Activated T-cell treated with anti-CD3 and anti-CD28 coated beads, Interleukin-2, amount 50 U/mL, for 24 hours (primary cell): ENCODE measurements at places on chromosomes 4 and X.
A peak's percentile ranks its signal among the peaks of the same experiment; 100 is the strongest.

GRCh38 chrX:39873117-39873516, 224.6 kb downstream of the BCOR start:
- DNase-seq = no peak

DNA sequence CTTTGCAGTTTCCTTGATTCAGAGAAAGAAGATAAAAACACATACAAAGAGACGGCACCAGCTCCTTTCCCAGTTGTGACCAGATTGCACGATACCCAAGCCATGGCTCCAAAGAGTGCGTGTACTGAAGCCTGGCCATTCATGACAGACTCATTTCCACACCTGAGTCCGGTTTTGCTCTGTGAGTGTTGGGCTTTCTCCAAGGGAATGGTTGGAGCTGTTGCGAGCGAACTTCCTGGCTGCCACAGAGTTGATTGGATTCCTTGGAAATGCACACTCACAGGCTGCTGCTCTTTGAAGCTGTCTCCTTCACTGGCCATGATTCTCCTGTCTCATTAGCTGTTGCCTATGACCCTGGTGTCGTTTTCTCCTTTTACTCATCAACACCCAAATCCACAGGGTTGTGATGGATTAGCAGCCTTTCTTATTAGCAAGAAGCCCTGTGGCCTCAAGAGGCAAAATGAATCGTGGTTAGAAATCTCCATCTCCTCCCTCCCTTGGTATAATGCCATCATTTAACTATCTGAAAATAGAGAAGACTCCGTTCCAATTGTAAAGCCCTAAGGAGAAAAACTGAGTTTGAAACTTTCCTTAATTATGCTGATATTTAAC, 43.9 kb upstream of the BBS12 start:
- no peak for DNase-seq

DNA sequence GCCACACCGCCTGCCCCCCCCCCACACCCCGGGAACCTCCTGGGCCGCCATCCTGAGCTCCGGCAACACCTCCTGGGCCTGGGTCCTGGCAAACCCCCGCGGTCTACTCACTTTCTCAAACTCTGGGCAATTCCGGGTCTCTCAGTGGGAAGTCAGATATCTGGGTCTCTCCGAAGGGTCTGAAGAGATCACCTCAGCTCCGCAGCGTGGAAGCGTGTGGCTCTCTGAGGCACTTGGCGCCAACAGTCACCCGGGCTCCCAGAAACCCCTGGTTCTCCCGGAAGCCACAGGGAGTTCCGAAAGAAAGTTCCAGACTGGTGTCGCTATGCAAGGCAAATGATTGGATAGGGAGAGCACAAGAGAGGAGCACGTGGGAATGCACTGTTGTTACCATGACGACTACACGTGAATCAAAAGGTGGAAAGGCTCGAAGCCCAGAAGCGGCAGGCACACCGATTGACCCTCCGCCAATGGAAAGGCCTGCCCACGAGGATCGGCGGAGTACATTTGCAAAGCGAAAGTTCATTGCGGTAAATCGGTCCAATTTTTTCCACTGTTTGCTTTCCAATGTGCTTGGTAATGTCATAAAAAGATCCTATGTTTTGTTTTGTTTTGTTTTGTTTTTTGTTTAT, at the start of gene PNMA6E:
Gene PNMA6E, minus strand, starts transcription at position 218 of the 632 bp plus-strand sequence. CDS start 2,501 bp downstream, outside the sequence.
- no peak for DNase-seq

DNA sequence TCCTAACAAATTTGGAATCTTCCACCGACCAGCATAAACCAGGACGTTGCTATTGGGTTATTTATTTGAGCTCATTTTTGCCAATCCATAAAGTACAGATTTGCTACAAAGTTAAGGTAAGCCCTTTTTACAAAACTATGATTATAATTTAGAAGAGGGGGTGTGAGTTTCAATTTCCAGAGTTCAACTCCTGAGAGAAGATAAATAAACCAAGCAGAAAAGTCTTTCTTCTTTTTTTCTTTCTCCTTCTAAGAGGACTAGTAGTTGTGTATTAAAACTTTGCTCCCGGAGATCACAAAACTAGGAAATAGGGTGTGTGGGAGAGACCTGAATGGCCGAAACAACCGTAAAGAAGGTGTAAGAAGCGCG, 2.6 kb downstream of the PITX2 start:
- DNase-seq = no peak

DNA sequence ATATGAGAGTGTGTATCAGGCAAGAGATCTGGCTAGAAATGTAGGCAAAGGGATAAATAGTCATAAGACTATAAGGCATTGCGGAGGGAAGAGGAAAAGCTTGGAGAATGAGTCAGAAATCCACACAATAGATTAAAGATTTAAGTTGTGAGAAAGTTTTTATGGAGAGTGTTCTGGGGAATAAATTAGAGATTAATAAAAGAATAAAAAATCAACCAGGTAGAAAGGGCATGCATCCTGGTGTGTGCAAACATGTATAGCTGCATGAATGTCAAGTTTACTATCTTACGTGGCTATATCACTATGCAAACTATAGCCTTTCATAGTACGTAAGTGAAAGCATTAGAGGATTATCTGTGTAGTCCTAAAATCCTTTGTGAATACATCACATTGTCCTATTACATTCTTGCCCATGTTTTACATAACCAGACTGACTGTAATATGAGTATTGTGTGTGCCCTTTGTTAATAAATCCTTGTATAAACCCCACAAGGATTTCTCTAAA, 36.9 kb downstream of the SNCA start:
- DNase-seq = no peak

DNA sequence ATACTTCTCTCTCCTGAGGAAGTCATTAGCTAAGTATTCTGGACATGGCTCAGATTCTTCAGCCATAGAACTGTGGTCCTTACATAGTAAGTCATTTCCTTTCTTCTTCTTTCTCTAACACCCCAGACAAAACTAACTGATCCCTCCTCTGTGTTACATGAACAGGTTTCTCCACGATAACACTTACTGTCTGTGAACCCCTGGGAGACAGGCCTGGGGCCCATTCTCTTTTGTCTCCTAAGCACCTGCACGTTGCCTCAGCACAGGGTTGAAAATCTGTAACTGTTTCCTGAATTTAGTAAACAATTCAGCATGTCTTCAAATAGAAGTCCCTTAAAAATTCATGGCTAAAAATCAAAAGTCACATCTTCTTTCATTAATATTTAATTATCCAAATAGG, 24.7 kb downstream of the APBB2 start:
- DNase-seq = no peak

- DNase-seq = no peak
Observed at GRCh38 chr4:36388710-36389109, 107.3 kb downstream of the DTHD1 start.

- DNase-seq = no peak
Observed at GRCh38 chrX:48663241-48663640, 20.4 kb upstream of the WAS start.

GRCh38 chrX:97027384-97027922, 143.7 kb downstream of the RPA4 start:
- no peak for DNase-seq

GRCh38 chr4:140569307-140569638, 512 bp upstream of the UCP1 start:
- no peak for DNase-seq

- DNase-seq = no peak
Observed at GRCh38 chrX:36974911-36975310, 33.3 kb upstream of the FAM47C start.

GRCh38 chr4:152310257-152310656, 225.6 kb downstream of the FBXW7 start:
- no peak for DNase-seq

DNA sequence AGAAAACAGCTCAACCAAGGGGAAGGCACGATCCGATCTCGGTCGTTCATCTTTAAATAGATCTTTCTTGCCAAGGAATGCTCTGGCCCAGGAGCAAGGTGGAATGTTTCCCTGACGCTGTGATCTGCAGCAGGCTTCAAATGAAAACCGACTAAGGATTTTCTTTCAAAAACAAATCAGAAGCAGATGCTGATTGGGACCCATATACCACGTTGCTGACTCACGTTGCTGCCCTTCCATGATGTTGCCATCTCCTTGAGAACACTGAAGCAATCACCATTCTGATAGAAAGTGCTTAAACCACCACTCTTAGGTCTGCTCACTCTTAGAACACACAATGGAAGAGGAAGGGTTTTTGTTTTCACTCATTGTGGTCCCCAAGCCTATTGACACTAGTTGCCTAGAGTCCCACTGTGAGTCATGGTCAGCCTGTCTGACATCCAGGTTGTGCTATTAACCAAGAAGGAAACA, 26.1 kb downstream of the LAMTOR3 start:
- no peak for DNase-seq

DNA sequence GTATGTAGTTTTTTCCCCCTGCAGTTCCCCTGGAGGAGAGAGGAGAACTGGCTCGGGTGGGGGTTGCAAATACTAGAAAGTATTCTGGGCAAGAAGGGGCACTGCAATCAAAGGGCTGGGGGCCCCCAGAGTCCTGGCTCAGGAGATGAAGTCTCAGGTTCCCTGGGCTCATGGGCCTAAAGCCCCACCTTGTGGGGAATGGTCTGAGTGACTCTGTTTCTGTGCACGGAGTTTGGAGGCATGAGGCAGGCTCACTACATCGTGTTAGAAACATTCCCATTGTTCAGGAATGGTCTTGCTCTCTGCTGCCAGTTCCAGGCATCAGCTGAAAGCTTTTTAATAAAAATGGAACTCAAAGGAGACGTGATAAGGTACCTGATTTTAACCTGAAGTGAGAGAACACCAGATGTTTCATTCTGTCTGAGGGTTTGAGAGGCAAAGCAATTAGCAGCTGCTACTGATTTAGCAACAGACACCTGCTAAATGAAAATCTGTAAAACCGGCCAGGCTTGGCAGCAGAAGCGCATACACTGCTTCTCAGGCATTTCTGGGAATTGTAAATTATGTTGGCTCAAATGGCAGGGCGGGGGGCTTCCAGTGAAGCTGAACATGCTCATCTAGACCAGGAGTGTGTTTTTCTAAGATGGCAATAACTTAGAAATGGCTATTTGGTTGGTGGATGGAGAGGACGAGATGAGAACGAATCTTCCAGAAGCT, 122.7 kb downstream of the TMEM164 start:
- no peak for DNase-seq

DNA sequence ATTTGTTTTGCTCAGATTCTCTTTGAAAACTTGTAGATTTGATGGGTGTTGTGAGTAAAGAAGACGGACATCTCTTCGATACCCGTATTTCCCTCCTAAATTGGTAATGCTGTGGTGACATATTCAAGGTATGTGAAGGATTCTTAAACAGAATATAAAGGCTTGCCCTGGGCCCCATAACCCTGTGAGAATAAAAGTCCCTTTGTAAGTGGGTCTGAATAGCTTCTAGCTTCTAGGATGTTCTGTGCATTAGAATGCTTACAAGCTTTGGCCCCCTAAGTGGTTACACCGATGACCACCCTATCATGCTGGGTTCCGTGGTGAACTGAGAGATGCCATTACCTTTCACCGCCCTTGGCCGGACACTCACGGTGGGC, 574 bp upstream of the MOB1B start:
- no peak for DNase-seq

DNA sequence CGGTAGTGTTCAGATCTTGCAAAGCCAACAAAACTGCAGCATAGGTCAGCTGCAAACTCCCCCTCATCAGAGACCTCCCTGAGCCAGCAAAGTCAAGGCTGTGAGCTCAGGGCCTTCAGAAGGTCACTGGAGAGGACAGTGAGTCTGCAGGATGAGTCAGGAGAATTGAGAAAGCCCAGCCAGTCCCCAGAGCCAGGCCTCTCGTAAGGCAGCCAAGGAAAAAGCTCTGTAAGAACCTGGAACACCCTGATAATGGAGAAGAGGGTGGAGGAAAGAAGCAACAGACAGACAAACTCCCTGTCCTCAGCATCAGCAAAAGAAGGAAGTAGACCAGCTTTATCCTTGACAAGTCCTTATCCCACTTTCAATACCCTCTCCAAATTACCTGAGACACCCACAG, 33.0 kb downstream of the GRIA3 start:
- DNase-seq = no peak

GRCh38 chr4:174434455-174434854, 87.8 kb downstream of the HPGD start:
- no peak for DNase-seq

DNA sequence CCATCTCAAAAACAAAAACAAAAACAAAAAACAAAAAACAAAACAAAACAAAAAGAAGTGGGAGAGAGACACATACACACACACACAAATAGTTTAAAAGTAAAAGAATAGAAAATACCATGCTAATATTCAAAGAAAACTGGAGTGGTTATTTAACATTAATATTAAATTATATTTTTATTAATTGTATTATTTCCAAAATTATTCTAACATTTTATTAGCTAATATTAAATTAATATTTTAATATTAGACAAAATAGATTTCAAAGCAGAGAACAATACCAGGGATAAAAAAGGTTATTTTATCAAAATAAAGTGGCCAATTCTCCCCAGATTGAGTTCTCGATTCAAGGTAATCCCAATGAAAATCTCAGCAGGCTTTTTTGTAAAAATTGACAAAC, 90.9 kb downstream of the NAT8L start:
- DNase-seq = no peak

GRCh38 chr4:113471146-113471860, 290.2 kb downstream of the CAMK2D start:
- no peak for DNase-seq

- DNase-seq = peak; percentile 62
Observed at GRCh38 chr4:38177641-38178391, 217.6 kb downstream of the PTTG2 start.

GRCh38 chr4:139564502-139564901, 8.5 kb upstream of the SETD7 start:
- no peak for DNase-seq

DNA sequence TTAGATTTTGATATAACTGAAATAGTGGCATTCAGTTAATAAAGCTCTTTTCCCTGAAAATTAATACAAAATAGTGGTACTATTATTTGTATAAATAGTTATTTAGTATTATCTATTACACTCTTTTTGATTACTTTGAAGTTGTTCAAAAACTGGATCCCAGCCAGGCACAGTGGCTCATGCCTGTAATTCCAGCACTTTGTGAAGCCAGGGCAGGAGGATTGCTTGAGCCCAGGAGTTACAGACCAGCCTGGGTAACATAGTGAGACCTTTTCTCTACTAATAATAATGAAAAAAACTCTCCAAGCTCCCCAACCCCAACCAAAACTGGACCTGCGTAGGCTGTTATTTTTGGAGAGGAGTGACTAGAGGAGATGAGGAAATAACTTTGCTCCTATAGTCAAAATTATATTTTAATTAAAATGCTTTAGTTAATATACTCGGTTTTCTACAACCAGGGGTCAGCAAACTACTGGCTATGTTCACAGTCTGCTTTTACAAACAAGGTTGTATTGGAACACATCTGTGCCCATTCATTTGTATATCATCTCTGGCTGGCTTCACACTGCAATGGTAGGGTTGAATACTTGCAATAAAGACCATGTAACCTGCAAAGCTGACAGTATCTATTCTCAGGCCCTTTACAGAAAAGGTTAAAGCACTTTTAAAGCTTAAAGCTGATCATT, 27.6 kb downstream of the GUCY1A1 start:
- no peak for DNase-seq

DNA sequence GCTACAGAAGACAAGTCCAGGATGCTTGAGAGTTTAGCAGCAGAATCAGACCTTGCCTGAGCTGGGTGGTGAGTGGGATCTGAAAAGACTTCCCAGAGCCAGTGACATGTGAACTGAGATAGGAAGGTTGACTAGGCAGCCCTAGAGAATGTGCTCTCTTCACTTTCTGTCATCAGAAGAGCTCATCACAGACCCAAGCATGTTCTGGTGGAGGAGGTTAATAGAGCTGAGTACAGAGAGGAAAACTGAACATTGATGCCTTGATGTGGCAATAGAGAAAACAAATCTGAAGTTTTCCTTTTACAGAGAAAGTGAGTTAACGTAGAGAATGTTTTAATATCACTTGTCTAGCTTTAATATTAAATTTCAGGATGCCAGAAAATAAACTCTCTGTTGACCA, 17.1 kb downstream of the ADGRL3 start:
- DNase-seq = no peak
